ENCODE measurements at places on chromosomes 3 and 15.

DNA sequence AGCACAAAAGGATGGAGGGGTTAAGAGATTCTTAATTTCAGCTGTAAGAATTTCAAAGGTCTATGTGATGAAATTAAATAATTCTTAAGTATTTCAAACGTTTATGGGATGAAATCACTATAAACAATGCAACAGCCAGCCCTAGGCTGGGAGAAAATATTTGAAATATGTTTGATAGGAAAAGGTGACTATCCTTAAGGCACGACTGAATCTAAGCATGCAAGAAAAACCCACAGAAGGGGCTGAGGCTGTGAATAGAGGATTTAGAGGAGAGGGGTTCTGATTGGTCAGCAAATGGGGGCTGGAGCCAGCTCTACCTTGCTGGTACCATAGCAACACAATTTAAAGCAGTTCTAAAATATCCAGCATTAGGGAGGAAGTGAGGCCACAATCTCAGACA lies 220.8 kb upstream of the ATP10A start:
- no peak for DNase-seq

DNA sequence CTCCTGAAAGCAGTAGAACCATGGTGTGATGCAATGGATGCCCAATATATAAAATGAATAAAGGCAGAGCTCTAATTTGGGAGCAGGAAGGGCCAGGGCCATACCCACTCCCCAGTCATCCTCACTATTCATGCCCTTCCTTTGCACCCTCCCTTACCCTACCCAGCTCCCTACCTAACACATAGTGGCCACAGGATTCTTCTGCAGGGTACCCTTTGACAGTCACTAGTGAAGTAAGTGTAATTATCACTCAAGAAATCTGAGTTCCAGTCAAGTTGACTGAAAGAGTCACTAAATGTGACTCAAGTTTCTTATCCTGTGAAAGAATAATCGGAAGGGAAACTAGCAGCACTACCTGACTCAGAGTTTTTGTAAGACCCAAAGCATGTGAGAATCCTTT lies 69.2 kb downstream of the RASA2 start:
- DNase-seq, result peak; percentile 16

- no peak for DNase-seq
Observed at GRCh38 chr15:61657461-61657860, 402.8 kb downstream of the VPS13C start.

DNA sequence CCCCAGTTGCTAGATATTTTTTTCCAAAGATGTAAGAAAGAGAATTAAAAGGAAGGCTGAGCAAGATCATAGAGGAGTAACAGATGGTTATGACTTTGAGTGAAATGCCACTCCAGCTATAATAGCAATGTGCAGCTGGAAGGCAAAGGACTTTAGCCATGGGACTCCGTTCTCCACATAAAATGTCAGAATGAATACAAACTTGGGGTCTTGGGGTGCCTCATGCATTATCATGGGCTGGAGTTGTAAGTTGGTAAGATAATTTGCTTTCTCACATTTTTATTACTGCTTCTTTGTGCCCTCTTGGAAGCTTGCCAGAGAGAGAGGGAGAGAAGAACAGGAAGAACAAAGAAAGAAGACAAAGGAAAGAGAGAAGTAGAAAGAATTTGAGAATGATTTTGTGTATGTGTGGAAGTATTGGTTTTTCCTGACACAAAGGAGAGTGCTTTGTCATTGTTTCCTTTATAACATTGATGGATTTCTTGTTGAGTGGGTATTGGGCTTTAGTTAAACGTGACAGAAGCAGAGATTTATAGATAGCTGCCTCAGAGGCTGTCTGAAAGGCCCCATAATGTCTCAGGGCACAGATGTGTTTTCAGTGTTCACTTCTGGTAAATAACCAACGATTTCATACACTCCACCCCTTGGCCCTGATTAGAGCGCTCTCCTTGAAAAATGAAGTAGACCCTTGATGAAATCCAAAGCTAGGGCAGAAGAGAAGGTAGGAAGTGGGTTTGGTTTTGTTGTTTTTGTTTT lies 715.3 kb downstream of the NR2F2 start:
- DNase-seq, result no peak

- DNase-seq, result no peak
Observed at GRCh38 chr3:99319450-99319849, 318.9 kb upstream of the COL8A1 start.

- no peak for DNase-seq
Observed at GRCh38 chr3:80770106-80771074, 991.1 kb downstream of the GBE1 start.

All from activated naive CD4-positive, alpha-beta T cell treated with Interleukin-2 at 50 U/mL for 16 hours (primary cell).